Activated CD4-positive, alpha-beta T cell treated with anti-CD3 and anti-CD28 coated beads, Interleukin-2, amount 50 U/mL, for 4 hours (primary cell): ENCODE measurements at places on chromosomes 2 and 18.
A peak's percentile ranks its signal among the peaks of the same experiment; 100 is the strongest.

DNA sequence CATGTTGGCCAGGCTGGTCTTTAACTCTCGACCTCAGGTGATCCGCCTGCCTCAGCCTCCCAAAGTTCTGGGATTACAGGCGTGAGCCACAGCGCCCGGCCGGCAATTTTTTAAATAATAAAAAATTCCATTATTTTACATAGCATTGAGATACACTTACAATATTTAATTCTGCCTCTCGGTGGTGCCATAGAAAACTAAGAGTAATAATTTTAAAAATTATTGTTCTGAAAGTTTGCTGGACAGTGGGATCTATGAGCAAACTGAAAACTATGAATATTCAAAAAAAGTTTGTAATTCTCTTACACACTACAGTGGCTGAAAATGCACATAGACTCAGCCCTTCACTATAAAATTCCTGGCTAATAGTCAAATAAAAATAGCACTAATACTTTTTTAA lies 90.9 kb upstream of the STON1 start:
- DNase-seq, result no peak

DNA sequence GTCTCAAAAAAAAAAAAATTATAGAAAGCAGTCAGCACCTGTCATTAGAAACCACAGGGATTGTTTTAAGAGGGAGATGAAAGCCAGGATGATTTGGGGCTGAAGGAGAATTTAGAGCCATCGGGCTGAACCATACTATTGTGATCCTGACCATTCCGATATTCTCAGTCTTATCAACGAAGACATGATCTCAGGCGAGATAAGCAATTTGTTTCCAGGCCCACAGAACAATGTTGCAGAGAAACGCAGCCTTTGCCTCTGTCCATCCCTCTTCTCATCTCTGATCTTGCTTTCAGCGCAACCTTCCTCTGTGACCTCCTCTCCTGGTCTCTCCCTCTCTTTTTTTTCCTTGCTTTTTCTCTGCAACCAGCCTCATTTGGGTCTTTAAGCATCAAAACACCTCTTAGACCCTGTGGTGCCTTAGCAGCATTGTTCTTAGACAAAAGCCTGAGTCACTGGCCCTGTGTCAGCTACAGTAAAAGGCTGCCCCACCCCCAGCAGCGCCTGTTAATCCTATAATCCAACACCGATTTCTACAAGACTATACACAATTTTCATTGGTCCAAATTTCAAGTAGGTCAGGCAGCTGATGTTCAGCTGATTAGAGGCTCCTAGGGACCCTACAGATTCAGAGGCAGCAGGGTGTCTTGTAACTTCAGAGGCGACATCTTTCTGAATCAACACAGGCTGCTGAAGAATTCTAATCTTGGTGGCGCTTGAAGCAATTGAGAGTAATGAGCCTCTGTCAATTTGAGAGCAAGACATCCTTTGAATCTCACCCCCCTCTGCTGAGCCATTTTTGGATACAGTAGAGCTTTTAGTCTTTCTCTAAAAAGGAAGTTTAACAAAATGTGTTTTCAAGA lies 206.0 kb downstream of the NCK2 start:
- DNase-seq, result no peak

- no peak for DNase-seq
These were observed 42.3 kb downstream of the TMEM178A start for GRCh38 chr2:39708003-39708402.

GRCh38 chr2:159714247-159714930 lies 2.1 kb downstream of the MARCHF7 start:
- DNase-seq, result no peak

GRCh38 chr2:67260343-67261277 lies 136.5 kb upstream of the ETAA1 start:
- DNase-seq, result no peak

DNA sequence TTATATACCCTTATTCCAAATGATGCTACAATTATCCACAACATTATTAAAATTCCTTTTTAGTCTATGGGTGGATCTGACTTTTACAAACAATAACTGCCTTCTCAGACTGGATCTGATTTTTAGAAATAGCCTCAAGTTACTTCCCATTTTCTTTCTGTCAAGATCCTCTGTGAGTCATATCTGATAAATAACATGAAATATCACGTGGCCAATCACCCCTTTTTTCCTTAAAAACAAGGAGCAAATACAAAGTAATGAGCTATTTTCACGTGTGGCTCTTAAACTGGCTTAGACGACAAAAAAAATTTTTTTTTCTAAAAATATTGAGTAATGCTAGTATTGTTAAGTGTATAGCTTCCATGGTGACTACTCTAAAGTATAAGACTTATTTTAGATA lies 6.7 kb downstream of the PELI1 start:
- DNase-seq, result no peak

GRCh38 chr18:11176481-11176881 lies 27.1 kb upstream of the PIEZO2 start:
- DNase-seq, result no peak

DNA sequence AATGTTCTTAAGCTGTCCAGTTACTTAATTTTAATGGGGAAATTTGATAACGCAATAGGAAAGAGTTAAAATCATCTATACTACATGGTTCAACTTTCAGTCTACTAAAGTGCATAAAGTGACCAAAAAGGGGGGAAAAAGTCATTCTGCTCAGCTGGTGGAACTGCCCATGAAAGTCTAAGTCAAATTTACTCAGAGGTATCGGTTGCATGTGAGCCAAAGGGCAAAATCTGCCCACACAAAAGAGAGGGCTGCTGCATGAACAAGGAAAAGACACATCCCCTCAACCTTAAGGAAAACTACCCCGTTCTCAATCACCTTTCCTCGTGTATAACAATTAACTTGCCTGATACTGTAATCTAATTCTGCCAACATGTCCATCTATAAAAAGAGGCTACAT lies 126.1 kb downstream of the TCF4 start:
- no peak for DNase-seq

DNA sequence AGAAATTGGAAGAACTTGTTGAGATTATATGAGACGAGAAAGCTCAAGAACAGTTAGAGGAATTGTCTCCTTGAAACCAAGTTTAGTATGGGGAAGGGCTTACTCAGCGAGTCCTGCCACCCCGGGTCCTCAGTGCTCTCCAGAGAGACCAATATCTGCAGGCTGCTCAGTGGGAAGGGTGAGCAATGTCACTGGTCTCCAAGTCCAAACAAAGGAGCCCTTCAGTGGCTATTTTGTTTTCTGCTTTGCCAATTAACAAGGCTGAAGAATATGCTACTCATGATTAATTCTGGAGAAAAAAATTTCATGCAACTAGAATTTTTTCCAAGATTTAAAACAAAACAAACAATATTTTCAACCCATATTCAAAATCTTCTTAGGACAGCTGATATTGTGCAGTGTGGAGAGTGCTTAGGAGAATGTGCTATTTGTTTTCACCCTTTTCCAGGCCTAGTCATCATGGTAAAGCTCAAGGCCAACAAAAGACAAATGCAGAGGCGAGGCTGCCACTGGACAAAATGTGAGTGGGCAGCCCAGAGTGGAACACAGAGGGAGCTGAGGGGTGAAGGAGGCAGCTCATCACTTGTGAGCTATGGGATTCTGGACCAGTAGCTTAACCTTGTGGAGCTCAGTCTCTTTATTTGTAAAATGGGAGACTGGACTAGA lies 83.8 kb upstream of the TMEM17 start:
- no peak for DNase-seq

GRCh38 chr18:3140986-3141639 lies 78.7 kb downstream of the MYOM1 start:
- DNase-seq, result no peak

- DNase-seq, result no peak
These were observed 19.3 kb upstream of the POU3F3 start for GRCh38 chr2:104834431-104835153.

DNA sequence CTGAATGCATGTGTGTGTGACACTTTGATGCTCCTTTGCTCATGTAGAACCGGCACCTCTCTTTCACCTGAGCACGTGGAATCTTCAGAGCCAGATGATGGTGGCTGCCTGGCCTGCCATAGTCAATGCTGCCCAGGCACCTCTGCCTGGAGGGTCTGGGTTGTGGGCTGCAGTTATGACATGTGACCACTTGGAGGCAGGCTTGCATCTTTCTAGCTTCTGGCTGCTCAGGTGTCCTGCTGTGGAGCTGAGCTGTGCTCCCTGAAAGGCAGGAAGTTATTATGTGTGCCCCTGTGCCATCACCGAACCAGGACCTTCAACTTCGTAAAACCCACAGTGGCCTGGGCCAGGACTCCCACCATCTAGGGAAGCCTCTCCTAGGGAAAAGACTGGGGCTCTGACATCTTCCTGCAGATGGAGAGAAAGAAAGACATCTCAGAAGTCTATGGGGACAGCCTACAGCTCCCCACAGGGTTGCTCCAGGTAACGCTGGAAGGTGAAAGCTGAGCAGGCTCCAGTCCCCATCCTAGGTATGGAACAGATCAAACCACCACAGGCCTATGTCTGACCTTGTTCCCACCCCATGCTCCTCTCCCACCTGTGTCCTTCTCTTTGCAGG lies 30.2 kb downstream of the PSD4 start:
- peak; percentile 73 for DNase-seq

DNA sequence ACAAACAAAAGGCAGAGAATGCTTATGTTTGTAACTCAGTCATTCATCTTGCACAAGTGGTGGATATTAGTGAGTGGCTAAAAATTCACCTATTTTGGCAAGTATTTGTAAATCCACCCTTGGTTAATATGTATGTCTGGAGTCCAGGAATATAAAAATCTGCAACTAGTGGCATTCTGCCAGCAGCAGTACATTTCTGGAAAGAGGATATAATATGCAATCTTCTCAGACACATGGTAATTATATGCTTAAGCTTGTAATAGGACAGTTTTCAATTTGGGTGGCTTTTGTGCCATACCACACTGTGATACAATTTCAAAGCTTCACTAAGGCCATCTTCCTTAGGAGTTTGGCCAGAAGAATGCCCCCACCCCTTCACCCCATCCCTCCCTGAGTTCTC lies 693.3 kb downstream of the MBD2 start:
- DNase-seq, result no peak

DNA sequence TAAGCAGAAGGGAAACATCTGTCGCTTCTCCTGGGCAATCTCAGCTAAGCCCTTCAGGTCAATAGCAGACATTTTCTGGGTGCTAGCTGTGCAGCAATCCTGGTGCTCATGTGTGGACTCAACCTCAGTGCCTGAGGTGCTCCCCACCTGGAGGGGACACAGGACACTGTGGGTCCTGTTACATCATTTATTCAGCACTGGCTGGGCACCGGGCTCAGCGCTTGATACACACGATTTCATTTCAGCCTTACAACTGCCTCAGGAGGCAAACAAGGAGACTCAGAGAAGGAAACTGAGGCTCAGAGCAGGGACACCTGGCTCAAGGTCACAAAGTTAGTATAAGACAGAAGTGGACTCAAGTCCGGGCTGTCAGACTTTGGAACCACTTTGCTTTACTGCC lies 46.7 kb downstream of the MARCO start:
- no peak for DNase-seq

- no peak for DNase-seq
These were observed 118.7 kb downstream of the NUP35 start for GRCh38 chr2:183242937-183243336.

GRCh38 chr2:3672861-3673678 lies 15.1 kb downstream of the ALLC start:
- no peak for DNase-seq

GRCh38 chr2:235493775-235494715 lies at the start of gene AGAP1:
Gene AGAP1, plus strand, starts transcription at chr2:235494043.
- no peak for DNase-seq

DNA sequence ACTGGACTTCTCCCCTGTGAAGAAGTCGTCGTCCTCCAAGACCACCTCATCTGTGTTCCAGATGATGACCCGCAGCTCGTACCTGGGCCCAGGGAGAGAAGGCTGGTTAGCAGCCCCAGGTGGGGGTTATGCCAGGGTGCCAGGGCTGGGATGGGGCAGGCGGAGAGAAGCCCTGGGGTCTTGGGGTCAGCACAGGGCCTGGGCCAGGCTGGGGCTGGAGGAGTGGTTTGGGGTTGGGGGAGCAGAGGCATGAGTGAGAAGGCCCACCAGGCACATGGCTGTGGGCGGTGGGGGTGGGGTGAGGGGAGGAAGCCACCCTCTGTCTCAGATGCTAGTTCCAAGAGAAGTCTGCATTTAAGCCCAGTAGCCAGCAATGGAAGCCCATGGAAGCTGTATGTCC lies 15.8 kb downstream of the OTOF start:
- DNase-seq, result no peak

- DNase-seq, result no peak
These were observed 435 bp upstream of the ARHGAP25 start for GRCh38 chr2:68734176-68734575.

- no peak for DNase-seq
These were observed 8.5 kb upstream of the LBH start for GRCh38 chr2:30222636-30223360.

DNA sequence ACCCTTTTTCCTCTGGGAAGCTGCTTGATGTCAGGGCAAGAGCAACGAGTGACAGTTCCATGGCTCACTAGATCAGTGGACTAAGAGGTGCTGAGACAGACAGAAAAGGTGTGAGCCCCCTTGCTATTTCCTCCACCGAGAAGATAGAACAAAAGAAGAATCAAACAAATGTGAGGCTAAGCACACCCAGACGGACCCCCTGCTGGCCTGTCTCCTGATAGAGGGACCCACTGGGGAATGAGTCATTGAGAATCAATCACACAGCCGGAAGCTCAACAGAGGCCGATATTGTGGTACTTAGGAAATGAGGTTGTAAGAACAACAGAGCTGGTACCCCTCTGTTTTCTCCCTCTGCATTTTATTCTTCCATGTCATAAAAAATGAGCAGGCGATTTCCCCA lies 89.8 kb upstream of the TEX51 start:
- DNase-seq, result no peak

- no peak for DNase-seq
These were observed 56.8 kb upstream of the PMAIP1 start for GRCh38 chr18:59842947-59843346.

DNA sequence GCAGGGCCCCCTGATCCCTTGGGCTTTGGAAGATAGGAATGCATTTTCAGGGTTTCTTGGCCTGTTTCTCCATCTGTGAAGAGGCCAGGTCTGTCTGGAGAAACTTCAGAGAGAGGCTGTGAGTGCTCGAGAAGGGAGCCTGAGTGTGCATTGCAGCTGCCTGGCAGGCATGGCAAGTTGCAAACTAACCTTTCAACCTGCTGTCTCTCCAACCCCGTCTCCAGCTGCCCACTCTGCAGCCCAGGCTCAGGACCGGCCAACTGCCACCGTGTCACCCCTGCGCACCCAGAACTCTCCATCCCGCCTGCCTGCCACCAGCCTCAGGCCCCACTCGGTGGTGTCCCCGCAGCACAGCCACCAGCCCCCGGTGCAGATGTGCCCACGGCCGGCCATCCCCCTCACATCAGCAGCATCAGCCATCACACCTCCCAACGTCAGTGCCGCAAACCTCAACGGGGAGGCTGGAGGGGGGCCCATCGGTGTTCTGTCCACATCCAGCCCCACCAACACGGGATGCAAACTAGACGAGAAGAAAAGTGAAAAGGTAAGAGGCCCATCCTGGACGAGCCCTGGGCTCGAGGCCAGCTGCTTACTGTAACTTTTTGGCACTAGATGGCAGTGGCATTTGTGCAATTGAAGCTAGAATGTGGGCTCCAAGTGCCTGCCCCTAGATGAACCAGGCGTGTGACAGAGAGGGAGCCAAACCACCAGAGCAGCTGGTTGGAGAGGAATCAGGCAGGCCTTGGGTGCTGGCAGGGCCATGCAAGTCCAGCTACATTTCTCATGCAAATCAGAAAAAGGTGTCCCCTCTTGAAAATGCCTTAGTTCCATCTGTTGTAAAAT lies 164.6 kb downstream of the SEPTIN10 start:
- no peak for DNase-seq

- no peak for DNase-seq
These were observed 450.1 kb downstream of the ANKRD30B start for GRCh38 chr18:15198116-15198389.
